Cerebellum (tissue), 4 donors: ENCODE measurements at places on chromosomes 7 and 10.

GRCh38 chr7:37701769-37702168, 18.2 kb downstream of the GPR141 start:
- no peak for DNase-seq

- DNase-seq, result no peak
Observed at GRCh38 chr7:138433583-138434443, 26.2 kb upstream of the TRIM24 start.

DNA sequence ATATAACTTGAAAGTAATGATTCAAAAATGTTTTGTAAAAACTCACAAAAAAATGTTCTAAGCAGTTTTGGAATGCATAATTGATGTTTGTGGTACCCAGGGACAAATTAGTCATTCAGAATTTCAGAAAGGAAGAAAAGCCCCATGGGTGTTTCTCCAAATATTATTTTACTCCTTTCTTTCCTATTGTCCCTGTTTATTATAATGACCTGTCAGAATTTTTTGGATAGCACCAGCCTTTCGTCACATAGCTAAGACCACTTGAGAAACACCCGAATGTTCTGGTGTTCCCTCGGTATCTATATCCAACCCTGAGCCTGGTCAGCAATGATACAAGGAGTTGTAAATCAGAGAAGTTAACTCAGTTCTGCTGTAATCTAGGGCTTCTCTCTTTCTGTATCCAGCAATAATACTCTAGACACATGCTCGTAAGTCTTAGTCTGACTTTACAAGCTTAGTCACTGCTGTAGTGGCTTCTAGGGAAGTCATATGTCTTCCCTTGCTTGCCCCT, 64.8 kb upstream of the MEOX2 start:
- no peak for DNase-seq

- DNase-seq, result no peak
Observed at GRCh38 chr10:90804354-90804753, 53.5 kb downstream of the HTR7 start.

DNA sequence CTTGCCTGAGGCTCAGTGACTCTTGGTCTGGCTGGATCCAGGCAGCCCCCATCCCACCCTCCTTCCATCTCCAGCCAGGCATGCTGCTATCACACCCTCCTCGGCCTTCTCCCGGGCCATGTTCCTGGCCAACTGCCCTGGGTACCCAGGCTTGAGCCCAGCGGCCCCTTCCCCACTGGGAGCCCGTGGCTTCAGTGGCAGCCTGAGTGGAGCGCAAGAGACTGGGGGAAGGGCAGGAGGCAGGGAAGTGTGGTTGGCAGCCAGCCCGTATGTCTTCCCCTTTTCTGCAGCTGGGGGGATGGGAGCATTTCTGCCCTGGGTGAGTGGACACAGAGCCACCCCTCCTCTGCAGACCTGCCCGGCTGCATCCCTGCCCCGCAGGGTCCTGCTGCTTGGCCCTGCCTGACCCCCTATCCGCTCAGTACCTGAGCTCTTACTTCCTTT, 148.5 kb downstream of the ARHGAP22 start:
- DNase-seq, result no peak

- no peak for DNase-seq
Observed at GRCh38 chr7:28180031-28180363, 598 bp downstream of the JAZF1 start.

DNA sequence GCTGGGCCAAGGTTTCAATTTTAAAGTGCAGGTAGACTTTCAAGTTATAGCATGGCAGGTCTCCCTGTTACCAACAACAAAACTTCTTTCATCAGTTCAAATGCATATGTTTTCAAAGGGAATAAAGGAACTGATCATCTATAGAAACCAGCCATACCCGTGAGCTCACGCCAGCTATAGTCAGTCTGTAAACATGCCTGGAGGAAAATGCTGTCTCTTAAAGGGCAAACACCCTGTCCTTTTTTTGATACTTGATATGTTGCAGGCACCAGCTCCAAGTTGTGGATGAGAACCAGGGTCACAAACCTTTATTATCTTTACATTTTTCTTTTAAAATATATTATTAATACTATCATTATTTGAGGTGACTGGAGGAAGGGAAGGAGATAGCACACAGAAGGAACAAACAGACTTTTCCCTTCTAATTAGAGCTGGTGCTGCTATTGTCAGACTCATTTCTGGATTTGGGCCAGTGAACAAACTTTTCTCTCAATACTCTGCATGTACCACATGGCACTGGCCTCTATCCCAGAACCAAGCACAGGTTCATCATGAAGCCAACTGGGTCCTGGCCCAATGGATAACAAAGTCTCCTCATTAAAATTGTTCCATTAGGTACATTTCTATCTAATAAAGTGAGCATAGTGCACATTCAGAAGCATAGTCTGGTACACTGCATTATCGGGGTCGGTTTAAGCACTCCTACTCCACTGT, 1102.4 kb downstream of the SORCS3 start:
- no peak for DNase-seq

DNA sequence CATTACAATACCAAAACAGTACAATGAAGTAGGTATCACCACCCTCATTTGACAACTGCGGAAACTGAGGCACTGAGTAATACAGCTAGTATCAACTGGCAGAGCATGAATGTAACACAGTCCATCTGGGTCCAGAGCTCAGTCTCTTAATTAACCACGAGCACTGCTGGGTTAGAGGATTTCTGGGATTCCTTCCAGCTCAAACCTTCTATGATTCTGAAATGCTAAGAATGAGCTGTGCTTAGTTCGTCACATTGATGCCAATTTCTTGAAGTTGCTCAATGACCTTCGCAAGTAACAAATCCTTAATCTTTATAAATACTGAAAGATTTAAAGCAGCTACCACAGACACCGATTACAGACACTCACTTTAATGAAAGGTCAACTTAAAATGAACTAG, 62.5 kb downstream of the SGMS1 start:
- DNase-seq, result peak; percentile 40

DNA sequence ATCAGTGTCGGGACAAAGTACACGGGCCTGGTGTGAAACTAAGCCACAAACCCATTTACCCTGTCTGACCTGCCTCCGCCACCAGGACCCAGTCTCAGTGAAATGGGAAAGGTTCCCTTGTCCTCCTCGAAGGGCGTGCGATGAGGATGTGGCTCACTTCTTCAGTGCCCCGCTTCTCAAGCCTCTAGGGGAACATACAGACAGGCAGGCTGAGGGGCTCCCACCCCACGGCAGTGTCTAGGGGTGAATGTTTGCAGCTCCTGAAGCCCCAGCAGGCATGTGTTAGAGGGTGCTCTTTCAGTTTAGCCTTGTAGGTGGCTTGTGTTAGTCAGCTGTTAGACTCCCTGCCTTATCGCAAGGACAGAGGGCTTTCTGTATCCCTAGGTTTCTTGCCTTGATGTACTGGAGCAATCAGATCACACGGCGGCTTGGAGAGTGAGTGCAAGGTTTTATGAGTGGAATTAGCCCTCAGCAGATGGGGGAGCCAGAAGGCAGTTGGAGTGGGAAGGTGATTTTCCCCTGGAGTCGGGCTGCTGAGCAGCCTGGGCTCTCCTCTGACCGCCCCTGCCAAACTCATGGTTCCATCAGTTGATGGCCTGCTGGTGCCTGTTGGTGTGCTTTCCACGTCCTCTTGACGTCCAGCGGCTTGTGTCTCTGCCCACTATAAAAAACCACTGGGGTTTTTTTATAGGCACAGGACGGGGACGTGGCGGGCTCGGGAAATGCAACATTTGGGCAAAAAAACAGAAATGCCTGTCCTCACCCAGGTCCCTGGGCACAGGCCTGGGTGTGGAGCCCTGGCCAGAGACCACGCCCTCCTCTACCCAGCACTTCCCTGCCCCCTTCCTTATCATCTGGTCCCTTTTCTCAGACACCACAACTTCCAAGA, 759 bp downstream of the NUDT1 start:
- DNase-seq, result no peak

DNA sequence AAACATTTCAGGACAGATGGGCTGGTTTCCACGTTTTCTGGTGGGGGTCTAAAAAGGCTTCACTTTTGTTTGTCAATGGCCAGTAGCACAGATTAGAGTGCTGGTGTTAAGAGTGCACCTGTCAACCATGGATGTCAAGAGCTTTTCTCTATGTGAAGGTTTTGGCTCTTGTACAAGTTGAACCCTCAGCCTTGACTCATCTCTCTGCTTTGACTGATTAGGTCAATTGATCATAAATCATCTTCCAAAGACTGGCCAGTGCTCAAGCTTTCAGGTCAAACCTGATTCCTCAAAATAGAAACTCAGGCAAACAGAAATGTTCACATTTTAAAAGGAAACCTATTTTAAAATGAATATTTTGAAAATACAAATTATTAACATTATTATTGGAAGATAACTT, 59.6 kb upstream of the SP4 start:
- no peak for DNase-seq

DNA sequence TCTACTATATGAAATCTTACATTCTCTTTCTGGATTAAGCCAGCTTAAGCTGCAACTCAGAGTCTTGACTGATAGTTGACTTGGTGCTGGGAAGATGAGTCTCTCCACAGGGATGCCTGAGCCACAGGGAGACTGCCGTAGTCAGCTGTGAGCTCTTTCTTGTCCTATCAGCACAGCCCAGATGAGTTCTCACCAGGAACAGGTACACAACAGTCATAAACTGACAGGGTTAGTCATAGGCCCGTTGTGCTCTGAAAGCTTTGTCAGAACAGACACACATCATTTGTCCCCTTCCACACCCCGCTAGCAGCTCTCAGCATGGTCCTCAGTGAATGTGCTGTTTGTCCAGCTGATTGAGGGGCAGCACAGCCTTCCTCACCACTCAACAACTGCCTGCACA, 221.6 kb downstream of the RPS24 start:
- no peak for DNase-seq

DNA sequence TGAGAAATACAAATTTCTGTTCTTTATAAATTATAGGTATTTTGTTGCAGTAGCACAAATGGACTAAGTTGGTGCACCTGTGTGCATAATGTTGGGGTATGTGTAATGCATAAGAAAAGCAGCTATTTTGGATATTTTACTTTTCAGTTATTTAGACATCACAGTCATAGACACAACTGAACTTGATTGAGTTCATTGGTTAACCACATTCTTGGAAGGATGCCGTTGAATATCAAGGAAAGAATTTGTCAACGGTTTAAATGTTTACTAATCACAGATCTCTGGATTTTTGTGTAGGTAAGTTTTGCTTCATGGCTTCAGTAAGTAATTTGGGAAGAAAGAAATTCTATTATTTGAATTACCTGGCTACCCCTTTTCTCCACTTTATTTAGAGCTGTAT, 4.1 kb downstream of the OTUD1 start:
- DNase-seq, result no peak

DNA sequence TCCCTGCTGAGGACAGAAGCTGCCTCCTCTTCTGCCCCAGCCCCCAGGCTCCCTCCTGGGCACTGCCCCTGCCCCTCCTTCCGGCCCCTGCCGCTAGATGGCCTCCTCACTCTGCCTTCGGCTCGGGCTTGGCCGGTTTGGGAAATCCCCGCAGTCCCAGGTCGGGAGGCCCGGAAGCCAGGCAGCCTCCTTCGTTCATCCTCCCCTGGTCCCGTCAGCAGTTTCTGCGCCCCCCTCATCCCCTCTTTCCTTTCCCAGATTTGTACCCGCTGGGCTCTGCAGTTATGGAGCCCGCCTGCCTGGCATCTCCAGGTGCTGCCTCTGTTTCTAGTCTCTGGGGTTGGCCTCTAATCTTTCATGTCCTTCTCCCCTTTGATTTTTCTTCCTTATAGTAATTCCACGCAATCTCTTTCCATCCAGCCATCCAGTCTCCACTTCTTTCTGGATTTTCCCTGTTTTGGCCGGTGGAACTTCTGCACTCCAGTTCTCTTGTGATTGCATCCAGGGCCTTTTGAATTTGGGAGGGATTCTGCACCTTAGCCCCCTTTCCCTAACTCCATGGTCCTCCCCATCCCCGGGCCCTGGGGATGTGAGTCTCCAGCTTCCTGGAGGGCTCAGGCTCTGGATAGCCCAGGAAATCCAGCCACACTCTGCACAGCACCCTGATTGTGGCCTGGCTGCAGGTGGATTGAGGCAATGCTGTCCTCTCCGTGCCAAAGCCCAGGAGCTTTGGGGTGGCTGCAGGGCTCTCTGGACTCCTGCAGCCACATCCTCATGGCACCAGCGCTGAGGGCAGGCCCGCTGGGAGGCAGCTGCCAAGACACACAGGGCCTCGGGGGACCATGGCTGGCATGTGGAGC, 3.3 kb upstream of the SHH start:
- DNase-seq, result no peak

GRCh38 chr7:19116121-19117090, 1.0 kb downstream of the TWIST1 start:
- DNase-seq, result no peak

DNA sequence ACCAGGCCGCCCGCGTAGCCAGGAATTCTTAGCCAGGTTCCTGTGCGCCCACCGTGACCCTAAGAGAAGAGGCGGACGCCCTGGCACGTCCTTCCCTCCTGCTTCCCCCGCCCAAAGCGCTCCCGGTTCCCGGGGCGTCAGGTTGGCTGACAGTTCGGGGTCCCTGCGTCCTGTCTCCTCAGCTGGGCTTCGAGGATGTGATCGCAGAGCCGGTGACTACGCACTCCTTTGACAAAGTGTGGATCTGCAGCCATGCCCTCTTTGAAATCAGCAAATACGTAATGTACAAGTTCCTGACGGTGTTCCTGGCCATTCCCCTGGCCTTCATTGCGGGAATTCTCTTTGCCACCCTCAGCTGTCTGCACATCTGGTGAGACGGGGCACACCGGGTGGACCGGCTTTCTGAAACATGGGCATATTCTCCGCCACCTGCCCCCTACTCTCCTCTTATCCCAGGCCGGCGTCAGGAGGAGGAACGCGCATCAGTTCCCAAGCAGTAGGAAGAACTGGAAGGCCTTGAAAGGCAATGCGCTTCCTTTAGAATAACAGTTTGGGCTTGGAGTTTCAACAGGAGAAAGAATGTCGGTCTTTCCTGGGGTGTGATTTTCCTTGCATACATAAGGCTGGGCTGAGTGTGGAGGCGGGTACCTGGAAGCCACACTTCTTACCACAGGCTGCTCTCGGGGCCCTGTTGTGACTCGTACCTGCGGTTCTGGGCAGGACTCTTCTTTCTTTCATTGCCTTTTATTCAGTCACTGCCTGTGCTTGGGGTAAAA, 728 bp downstream of the CAV2 start:
- no peak for DNase-seq

DNA sequence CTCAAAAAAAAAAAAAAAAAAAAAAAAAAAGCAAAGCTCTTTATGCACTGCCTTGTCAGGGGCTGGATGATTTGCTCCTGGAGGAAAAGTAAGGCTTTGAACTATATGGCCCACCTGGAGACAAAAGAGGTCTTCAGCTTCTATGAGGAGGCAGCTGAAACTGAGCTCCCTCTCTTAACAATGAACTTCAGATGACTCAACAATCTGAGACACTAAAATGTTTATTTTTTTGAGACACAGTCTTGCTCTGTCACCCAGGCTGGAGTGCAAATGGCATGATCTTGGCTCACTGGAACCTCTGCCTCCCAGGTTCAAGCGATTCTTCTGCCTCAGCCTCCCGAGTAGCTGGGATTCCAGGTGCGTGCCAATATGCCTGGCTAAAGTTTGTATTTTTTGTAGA, 36.7 kb downstream of the RAB19 start:
- no peak for DNase-seq
